ENCODE measurements at places on chromosomes 4 and X.

GRCh38 chrX:129641469-129641868, 13.3 kb downstream of the APLN start:
- no peak for DNase-seq

- no peak for DNase-seq
These were observed 20.1 kb downstream of the SPON2 start for GRCh38 chr4:1152290-1152689.

- no peak for DNase-seq
These were observed 20.4 kb upstream of the SH3KBP1 start for GRCh38 chrX:19907794-19908193.

DNA sequence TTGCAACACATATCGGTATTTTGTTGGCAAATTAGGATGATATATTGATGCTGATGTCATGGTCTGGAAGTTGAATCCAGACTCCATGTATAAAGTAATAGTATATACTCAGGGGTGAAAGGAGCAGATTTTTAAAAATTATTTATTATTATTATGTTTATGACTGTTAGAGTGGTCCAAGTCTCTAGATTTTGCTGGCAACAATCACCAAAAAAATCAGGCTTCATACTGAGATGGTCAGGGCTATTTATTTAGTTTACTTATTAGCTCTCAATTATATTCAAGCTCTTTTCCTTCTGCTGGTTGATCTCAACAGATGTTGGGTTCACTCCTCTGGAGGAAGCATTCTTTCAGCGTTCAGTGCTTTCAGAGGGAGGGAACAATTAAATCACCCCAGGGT, 73.9 kb upstream of the VCX3B start:
- no peak for DNase-seq

DNA sequence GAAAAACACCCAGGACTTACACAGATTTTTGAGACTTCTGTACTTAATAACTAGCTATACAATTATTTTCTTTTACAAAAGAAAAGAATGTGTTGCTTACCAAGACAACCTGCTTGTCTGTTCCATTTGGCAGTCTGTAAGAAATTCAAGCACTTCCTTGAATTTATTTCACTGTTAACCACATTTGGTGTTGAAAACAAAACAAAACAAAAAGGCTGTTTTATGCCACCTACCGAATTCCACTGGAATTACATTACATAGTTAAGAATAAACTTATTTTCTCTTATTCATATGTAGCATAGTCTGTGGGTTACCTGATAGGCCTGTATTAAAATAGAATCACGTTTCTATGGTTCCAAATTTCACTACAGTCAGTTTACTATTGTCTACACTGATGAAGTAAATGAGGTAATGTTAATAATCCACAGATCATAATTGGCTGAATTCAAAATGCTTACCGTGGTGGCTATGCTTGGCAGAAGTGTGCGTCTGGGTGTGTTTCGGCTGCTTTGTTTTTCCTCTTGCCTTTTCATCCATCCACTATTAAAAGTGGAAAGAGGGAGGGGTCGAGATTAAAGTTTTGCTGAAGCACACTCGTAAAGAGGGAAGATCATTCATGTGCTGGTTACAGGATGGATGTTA, at the start of gene TLR1:
Gene TLR1, minus strand, starts transcription at position 138 of the 642 bp plus-strand sequence. CDS start 5,960 bp downstream, outside the sequence.
- DNase-seq: no peak

DNA sequence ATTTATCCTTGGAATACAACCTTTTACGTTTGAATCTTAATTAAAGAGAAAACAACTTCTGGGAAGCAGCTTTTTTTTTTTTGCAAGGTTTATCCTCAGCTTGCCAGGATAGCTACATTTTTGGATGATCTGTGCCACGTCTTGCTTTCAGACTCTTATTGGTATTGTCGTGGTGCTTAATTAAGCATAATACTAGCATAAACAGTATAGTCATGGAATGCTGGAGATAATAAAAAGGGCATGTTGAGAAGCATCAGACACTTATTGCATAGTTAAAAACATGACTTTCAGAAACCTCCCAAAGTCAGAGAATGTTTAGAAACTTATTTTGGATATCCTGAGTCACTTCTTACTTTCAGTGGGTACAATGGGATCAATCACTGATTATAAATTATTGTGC, 77.0 kb downstream of the PALLD start:
- DNase-seq: no peak

GRCh38 chr4:76301068-76301774, 5.3 kb upstream of the STBD1 start:
- DNase-seq: no peak
